A549 (cell line): ENCODE measurements at places on chromosomes 12 and 14.

DNA sequence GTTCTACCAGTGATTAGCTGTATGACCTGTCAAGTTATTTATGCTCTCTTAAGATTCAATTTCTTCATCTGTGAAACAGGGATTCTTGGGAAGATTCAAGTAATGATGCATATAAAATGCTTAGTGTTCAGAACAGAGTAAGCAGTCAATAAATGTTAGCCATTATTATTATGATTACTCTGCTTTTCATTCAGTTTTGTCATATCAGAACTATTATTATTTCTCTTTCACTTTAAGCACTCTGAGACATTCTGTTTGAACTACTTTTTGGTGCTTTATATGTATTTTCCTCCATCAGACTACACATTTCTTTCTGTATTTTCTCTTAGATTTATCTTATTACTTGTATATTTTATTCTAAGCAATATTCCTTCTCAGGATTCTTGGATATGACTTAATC lies 81.2 kb downstream of the CFAP54 start:
- no peak for DNase-seq

DNA sequence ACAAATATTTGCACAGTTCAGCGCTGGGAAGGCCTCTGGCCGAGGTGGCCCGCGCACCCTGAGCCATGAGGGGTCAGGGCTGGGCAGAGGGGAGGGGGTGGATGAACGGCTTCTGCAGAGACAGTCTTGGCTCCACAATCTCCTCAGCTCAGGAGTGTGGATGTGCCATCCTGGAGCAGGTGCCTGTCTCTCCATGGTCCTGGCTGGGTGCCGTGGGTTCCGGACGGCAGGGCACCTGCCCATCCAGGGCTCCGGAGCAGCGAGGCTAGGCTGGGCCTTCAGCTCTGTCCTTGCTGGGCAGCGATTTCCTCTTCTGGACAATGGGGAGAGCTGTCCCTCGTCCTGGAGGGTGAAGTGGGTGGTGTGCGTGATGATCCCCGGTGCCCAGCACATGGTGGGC lies 55.6 kb downstream of the KIF26A start:
- no peak for DNase-seq

- DNase-seq: no peak
These were observed 10.1 kb upstream of the DCAF4 start for GRCh38 chr14:72916174-72916573.

GRCh38 chr12:130608831-130609230 lies 107.3 kb downstream of the RIMBP2 start:
- DNase-seq: no peak

GRCh38 chr14:71749613-71750238 lies 182.5 kb upstream of the RGS6 start:
- no peak for DNase-seq

GRCh38 chr14:103057372-103058163 lies at the start of gene CDC42BPB:
CDC42BPB (minus strand) TSS chr14:103057549; CDS start chr14:103057173, 376 bp downstream.
- DNase-seq: peak; percentile 92

GRCh38 chr14:78075555-78076277 lies 94.5 kb upstream of the NRXN3 start:
- DNase-seq: no peak

DNA sequence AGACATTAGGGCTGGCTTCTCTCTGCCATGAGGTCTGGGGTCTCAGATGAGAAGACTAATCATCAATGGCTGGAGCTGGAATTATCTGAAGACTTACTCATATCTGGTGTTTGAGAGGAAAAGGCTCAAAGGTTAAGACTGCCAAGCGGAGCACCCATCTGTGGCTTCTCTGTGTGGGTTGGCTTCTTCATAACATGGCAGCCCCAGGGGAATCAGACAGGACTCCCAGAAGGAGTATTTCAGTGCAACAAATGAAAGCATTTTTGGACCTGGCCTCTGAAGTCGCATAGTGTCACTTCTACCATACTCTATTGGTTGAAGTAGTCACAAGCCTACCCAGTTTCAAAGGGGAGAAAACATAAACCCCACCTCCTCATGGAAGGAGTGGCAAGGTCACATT lies 171.8 kb upstream of the KRR1 start:
- DNase-seq: no peak

- no peak for DNase-seq
These were observed 3.3 kb downstream of the ARHGAP9 start for GRCh38 chr12:57476162-57476992.

DNA sequence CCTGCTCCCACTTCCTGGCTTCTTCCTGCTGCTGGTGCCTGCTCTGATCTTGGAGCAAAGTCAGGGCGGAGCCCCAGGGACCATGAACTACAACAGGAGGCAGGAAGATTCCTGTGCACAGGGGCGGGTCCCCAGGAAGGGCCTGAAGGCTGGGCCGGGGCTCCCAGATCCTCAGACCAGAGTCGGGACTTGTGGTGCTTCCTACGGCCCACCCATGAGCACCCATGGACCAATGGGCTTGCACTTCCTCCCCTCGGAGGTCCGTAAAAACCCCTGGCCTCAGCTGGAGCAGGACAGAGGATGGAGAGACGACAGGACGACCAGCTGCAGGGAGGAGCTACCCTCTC lies 1287.1 kb downstream of the TMEM121 start:
- no peak for DNase-seq

DNA sequence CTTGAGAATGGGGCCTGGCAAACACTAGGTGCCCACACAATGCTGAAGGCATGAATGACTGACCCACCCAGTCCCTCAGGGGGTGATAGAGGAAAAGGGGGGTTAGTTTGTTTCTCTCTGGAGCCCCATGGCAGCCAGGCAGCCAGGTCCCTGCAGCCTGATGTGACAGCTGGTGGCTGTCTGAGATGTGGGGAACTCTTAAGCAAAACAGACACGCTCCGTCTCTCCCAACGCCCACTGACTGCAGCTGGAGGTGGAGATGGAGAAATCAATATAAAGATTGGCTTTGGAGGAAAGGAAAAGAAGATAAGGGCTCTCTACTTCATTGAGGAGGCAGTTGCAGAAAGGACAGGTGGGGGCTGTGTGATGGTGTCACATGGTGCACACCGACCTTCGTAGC lies 240.8 kb upstream of the LHX5 start:
- no peak for DNase-seq

DNA sequence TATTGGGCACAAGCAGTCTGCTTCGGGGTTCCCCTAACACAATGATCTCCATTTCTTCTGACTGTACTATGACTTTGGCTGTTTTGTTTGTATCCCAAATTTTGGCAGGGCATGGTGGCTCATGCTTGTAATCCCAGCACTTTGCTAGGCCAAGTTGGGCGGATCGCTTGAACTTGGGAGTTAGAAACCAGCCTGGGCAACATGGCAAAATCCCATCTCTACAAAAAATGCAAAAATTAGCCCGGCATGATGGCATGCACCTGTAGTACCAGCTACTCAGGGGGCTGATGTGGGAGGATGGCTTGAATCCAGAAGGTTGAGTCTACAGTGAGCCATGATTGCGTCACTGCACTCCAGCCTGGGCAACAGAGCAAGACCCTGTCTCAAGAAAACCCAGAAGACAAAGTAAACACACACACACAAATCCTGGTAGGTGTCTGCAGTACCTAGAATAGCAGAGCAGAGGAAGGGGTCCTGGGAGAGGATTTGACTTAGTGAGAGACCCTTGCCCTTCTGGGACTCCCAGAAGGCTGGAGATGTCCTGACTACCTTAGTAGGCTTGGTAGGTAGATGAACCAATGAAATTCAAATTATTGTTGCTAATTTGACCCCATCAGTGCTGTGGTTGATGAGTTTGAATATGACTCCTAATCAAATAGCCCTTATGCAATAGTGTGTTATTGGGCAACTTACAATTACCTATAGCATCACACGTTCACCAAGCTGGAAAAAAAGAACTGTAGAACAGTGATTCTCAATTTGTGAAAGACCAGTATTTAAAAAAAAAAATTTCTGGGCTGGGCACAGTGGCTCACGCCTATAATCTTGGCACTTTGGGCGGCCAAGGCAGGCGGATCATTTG lies 6.8 kb upstream of the AEBP2 start:
- DNase-seq: no peak

- no peak for DNase-seq
These were observed 72.5 kb upstream of the ATP2B1 start for GRCh38 chr12:89781156-89781555.

DNA sequence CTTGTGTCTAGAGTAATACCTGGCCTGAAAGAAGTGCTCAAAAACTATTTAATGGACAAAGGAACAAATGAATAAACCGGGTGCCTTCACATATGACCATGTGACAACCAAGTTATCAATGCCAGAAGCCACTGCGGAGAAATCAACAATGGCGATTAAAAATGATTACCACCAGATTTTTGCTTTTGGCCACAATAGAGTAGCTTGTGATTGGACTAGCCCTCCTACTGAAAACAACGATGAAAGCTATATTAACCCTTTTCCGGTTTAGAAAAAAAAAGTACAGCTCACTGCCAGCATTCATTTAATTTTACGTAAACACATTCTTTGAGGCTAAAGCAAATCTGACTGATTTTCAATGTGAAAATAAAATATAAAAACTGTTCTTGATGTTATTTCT lies 41.6 kb upstream of the TTC7B start:
- DNase-seq: no peak

DNA sequence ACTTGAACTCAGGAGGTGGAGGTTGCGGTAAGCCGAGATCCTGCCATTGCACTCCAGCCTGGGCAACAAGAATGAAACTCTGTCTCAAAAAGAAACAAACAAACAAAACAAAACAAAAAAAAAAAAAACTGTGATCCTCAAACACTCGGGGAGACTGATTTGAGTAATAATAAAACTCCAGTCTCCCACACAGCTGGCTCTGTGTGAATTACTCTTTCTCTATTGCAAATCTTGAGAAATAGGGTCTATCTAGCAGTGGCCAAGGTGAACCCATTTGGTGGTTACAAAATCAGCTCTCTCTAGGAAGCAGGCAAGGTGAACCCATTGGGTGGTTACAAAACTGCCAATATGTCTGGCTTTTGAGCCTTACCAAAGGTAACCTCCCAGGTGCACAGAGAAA lies 6.0 kb upstream of the ACOT6 start:
- DNase-seq: no peak

GRCh38 chr12:64571411-64571810 lies 38.9 kb upstream of the RASSF3 start:
- DNase-seq: no peak

- DNase-seq: peak; percentile 50
These were observed 275.0 kb upstream of the G2E3 start for GRCh38 chr14:30283822-30284446.

GRCh38 chr14:80358112-80358511 lies 146.8 kb upstream of the DIO2 start:
- no peak for DNase-seq

- DNase-seq: no peak
These were observed 94.1 kb downstream of the SLC2A13 start for GRCh38 chr12:40011775-40012129.

DNA sequence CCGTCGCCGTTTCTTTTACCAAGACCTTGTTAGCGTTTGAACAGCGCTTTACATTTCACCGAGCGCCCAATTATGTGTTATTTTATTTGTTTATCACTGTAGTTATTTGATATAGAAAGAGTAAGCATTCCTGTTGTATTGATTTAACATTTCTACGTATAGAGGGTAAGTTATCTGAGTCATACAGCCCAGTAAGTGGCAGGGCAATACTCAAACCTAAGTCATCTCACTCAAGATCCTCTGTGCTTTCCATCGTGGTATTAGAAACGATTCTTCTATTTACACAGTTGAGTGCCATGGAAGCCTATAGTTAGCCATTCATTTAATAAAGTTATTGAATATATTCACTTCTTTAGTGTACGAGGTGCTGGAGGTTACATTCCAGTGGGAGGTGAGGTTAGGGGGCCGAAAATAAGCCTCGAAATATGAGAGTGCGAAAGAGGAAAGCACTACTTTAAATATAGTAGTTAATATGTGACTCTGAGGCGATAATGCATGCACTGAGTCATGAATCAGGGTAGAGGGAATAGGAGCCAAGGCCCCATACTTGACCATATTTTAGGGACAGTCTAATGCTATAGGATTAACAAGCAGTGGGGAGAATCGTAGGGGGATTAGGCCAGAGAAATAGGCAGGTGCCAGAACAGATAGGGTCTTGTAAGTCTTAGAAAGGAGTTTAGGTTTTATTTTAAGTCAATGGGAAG lies 629 bp downstream of the RAD51AP1 start:
- DNase-seq: no peak

GRCh38 chr12:30361145-30361544 lies 334.5 kb downstream of the IPO8 start:
- DNase-seq: no peak

GRCh38 chr14:100862277-100862676 lies 36.4 kb downstream of the MEG3 start:
- no peak for DNase-seq

- no peak for DNase-seq
These were observed 360.8 kb downstream of the PAWR start for GRCh38 chr12:79329933-79330332.

DNA sequence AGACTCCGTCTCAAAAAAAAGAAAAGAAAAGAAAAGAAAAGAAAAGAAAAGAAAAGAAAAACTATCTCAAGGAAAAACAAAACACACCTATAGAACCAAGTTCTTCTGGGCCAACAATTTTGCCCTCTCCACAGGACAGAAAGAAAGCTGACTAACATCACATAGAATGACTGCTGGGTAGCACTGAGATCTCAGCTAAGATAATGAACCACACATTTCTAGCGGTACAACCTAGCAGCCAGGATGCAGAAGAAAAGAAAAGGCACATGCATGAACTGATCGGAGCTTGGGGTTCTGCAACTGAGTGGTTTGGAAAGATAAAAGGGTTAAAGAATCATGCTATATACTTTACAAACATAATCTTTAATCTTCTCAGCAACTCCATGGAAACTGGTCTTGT lies 19.5 kb downstream of the TMED10 start:
- no peak for DNase-seq

GRCh38 chr12:4530160-4530559 lies 8.5 kb upstream of the RAD51AP1 start:
- no peak for DNase-seq

GRCh38 chr14:66076176-66076575 lies 410.0 kb upstream of the CCDC196 start:
- DNase-seq: no peak

DNA sequence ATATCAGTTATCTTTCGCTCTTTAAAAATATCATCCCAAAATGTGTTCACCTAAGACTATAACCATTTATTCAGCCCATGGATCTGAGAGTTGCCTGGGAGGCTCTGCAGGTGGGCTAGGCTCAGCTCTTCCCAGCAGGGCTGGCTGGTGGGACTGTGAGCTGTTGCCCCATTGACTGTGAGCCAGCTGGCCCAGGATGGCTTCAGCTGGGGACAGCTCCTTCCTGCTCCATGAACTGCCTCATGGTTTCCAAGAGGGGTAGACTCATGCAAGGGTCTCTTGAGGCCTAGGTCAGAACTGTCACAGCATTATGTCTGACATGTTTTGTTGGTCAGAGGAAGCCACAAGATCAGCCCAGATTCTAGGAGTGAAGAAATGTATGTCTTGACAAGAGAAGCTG lies 114.1 kb upstream of the E2F7 start:
- DNase-seq: no peak

- peak; percentile 77 for DNase-seq
These were observed 27.8 kb upstream of the GPR132 start for GRCh38 chr14:105093038-105093430.
